ENCODE measurements at places on chromosomes 12 and 14. TPM values are rescaled to one million over a fixed set of nuclear protein-coding genes. Genes with fewer than 3 reads are reported as not detected.

Gene PLA2G1B
- not detected for total RNA-seq

Gene CBLN3
- total RNA-seq: 5.9 TPM

Gene NRL
- total RNA-seq: 4.1 TPM

Gene NUMB
- 39.0 TPM for total RNA-seq

Gene B4GALNT3
- total RNA-seq: 0.09 TPM

Gene KRT6C
- total RNA-seq: not detected

Gene LBHD2
- not detected for total RNA-seq

Gene KRT71
- total RNA-seq: not detected

Gene TBX5
- not detected for total RNA-seq

Gene TAS2R13
- total RNA-seq: 7.4 TPM

DNA sequence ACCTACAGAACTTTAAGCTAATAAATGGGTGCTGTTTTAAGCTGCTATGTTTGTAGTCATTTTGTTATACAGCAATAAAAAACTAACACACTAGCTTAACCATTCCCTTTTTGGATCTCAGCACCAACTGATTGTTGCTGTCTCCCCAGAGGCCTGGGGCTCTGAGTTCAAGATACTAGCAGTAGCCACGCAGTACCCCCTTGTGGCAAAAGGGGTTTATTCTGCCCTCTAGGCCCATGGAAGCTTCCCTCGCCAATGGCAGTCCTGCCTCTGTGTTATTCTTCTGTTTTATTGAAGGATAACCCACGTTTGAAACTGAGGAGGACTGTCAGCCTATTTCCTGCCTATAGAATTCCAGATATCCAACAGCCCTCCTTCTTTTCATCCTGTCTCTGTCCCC lies 455.3 kb upstream of the ATP2B1 start:
- no peak for DNase-seq

DNA sequence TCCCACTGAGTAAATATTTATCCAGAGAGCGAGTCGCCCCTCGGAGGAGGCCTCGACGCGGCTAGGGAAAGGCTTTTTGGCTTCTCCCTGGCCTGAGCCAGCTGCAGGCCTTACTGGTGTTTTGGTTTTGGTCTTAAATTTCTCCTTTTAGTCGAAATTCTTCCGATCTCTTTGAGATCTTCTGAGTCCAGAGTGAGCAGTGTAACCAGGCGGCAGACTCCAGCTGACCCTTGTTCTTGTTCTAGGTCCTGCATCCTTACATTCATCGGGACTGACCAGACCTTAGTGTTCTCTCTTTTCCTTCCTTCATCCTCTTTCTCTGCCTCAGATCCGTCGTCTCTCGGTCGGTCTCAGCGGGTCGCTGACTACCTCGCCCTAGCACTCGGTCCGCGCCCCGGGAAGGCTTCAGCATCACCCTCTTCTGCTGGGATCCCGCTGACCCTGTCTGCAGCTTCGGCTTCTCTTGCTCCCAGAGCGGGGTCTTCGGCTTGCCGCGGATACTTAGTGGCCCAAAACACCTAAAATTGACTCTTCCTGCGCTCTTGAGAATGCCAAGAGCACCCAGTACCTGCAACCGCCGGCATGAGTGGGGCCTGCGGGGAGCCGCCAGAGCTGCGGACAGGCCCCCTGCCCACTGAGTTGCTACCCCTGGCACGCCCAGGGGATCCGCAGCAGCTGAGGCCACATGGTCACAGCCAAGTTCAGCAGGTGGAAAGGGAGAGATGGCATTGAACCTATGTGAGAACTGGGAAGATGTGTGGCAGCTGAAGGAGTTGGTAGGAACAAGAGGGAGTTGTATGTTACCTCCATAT lies 2.4 kb upstream of the PAX9 start:
- no peak for DNase-seq

- peak; percentile 74 for DNase-seq
Measured at GRCh38 chr14:68442828-68443629, 349.8 kb downstream of the ZFP36L1 start.

DNA sequence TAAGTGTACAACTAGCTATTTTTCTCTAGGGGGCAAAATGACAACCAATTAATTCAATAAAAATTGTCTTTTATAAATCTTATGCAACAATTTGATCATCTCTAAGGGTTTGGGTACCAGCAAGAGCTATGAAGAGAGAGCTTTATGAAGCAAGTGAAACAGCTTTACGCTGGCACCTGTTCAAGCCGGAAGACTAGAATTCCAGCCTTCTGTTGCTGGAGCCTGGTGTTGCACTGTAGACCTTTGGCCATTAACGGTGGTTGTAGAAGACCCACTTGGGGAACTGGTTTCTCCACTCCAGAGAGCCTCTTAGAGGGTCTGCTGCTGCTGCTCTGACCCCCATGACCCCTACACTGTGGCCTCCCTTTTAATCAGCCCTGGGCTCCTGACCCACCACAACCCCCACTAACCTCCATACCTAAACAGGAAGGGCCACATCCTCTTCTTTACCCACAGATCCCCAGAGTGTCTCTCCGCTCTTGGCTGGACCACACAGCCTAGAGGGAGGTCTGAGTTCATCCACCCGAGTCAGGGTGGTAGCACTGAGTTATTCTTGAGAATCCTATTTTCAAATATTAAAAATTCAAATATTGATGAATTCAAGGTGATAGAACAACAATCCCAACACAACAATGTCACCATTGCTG lies 54.6 kb upstream of the STON2 start:
- no peak for DNase-seq

- no peak for DNase-seq
Measured at GRCh38 chr12:129544716-129545115, 359.1 kb downstream of the TMEM132D start.

DNA sequence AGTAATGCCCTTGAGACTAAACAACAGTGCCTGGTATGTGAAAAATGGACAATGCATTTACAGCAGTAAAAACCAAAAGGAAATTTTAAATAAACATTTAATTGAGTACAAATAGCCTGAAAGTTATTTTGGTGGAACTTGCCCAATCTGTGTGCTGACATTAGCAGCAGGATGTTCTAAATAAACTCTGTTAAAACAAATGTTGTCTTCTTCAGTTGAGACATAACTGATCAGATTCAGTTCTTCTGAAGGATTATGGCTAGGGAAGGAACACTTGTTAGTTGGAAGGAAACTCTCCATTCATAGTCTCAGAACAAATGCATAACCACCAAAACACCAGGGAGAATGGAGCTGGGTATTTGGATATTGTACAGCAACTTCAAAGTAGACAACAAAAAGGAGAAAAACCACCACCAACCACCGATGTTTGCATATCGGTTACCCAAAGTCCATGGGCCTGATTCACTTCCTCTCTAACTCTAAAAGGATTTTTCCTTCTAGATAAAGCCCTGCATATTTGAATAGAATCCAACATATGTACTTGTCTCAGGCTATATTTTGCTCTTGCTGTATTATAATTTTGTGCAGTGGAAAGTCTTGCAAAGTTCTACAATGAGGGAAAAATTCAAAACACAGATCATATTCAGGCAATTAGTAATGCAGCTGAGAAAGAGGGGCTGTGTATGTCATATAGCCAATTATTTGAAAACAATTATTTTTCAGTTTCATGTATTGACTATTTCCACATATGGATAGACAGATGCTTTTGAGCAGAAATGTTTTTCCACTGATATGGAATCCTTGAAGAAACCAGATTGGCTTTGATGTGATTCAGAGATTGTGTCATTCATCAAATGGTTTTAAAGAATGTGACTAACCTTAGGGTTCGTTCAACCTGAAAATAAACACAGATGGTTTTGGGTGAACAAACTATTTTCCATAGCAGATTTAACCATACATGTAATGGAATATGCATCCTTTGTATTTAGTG lies 152.2 kb upstream of the BMP4 start:
- peak; percentile 95 for DNase-seq

- no peak for DNase-seq
Measured at GRCh38 chr14:50339178-50339804, 27.2 kb downstream of the DMAC2L start.

- DNase-seq: no peak
Measured at GRCh38 chr12:27183342-27183741, 60.7 kb upstream of the STK38L start.

DNA sequence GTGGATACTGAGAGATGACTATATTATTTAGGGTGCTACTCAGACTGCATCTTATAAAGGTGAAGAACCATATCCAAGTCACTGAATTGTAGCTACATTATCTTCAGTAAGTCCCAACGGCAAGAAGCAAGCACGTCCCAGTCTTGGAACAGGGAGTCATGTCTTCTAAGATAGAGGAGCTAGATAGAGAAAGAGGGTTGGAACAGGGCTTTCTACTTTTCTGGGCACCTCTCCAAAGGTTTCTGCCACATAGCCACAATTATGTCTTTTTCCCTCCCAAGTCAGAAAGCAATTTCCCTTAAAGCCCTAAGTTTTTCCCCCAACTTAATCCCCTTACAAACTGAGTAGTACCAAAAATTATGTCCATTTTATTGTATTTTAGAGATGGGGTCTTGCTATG lies 22.4 kb downstream of the MAPK1IP1L start:
- DNase-seq: peak; percentile 86

- DNase-seq: no peak
Measured at GRCh38 chr14:67746927-67747326, 45.2 kb downstream of the RDH12 start.

- no peak for DNase-seq
Measured at GRCh38 chr12:28857369-28857768, 291.7 kb upstream of the FAR2 start.

GRCh38 chr12:113467502-113468364 lies 3.9 kb downstream of the LHX5 start:
- DNase-seq: no peak

GRCh38 chr12:12491606-12492005 lies 71.1 kb downstream of the DUSP16 start:
- no peak for DNase-seq

DNA sequence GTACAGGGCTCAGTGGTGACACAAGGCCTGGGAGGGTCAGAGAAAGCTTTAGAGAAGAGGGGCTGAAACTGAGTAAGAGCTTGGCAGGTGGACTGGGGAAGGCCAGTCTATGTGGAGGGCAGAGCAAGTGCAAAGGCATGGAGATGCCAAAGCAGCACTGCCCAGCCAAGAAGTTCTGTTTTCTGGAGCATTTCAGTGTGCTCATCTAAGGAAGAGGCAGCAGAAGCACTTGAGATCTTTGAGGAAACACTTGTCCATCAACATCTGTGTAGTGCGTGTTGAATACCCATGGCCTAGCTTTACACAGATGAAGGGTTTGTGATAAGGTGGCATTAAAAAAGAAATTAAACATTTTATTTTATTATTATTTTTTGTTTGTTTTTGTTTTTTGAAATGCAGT lies 52.8 kb downstream of the FOS start:
- DNase-seq: no peak

- no peak for DNase-seq
Measured at GRCh38 chr12:111444314-111444924, 38.7 kb downstream of the SH2B3 start.

DNA sequence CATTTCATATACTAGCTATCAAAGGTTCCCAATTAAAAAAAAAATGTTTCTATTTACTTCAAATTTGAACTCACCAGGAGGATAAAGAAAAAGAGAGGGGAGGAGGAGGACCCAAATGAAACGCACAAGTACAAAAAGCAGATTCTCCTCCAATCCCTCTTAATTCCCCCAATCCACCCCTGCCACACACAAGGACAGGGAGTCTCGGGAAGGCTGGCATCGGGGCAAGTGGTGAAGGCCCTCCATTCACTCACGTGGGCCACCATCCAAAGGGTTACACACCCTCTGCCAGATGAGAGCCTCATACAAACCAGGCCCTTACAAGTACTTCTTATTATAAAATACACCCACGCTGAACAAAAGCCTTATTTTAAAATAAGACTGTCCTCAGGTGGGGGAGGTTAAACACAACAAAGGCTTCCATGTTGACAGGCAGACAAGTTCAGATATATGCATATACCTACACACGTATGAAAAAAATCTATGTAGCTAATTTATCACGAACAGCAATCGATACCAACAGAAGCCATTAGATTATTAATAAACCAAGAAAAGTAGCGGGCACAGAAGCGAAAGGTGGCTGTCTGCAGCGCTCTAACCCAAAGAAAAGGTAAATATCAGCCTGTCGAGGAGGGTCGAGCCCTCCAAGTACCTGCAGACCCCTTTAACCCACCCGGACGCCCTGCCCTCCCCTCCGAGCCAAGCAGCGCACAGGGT lies 1.5 kb downstream of the ATP2B1 start:
- DNase-seq: no peak

DNA sequence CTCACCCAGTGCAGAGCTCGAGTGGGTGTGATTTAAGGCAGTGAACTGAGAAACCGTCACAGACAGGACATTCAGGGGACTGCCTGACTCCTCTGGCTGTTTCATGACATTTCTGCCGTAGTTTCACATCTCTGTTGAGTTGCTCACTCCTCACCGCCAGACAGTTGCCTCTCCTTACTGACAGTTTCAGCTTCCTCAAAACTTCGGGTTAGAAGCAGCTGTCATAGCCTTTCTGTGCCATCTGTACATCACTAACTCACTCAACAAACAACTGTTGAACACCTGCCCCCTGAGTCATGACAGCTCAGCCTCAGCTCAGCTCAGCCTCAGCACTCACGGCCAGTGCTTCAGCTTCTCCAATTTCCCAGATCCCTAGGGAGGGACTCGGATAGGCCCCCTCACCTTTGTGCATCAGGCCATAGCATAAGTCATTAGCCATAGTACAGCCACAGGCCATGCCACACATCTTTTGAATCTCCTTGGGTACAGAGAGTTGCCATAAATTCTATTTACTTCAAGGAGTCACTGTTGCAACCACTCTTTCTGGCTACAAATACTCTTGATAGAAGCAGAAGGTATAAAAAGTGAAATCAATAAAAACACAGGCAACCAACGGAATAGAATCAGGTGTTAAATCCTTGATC lies 6.2 kb upstream of the SLC15A4 start:
- DNase-seq: no peak

- DNase-seq: no peak
Measured at GRCh38 chr12:674272-674781, 11.1 kb upstream of the NINJ2 start.

DNA sequence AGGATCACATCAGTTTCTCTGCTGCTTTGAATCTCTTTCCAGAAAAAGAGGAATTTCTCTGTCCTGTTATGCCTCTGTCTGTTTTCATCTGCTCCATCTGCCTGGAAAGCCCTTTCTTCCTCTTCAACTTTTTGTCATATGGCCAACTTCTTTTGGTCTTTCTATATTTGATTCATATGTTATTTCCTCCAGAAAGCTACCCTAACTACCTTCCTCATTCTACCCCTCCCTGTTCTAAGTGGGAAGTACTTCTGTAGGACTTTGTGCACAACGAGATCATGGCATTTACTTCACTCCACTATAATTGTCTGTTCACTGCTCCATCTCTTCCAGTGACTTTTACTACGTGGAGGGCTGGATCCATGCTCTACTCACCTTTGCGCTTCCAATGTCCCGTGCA lies 5.9 kb downstream of the CLEC4D start:
- DNase-seq: no peak

- DNase-seq: peak; percentile 63
Measured at GRCh38 chr12:101855364-101855884, 22.0 kb upstream of the DRAM1 start.

All from fibroblast of the aortic adventitia (primary cell).